ENCODE measurements at places on chromosomes 12 and 14.

- DNase-seq, result no peak
These were observed 75.1 kb upstream of the ST8SIA1 start for GRCh38 chr12:22409377-22410164.

- DNase-seq, result no peak
These were observed 38.6 kb downstream of the CCDC88C start for GRCh38 chr14:91378930-91379578.

DNA sequence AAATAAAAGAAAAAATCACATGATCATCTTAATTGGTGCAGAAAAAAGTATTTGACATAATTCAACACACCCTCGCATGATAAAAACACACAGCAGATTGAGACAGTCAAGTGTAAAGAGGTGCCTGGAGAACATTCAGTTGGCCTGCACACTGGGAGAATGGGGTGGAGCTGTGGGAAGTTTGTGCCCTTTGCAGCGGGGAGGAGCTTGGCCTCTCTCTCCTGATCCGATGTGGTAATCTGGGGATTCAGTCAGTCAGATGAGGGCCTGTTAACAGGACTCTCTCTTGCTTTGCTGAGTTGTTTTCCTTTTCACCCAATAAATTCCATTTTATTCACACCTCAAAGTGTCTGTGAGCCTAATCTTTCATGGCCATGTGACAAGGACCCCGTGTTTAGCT is 5.9 kb downstream of the SERPINA6 start:
- DNase-seq, result no peak

GRCh38 chr12:25970916-25971653 is 12.6 kb downstream of the RASSF8 start:
- DNase-seq, result no peak

GRCh38 chr12:90261283-90261682 is 552.6 kb upstream of the ATP2B1 start:
- no peak for DNase-seq

DNA sequence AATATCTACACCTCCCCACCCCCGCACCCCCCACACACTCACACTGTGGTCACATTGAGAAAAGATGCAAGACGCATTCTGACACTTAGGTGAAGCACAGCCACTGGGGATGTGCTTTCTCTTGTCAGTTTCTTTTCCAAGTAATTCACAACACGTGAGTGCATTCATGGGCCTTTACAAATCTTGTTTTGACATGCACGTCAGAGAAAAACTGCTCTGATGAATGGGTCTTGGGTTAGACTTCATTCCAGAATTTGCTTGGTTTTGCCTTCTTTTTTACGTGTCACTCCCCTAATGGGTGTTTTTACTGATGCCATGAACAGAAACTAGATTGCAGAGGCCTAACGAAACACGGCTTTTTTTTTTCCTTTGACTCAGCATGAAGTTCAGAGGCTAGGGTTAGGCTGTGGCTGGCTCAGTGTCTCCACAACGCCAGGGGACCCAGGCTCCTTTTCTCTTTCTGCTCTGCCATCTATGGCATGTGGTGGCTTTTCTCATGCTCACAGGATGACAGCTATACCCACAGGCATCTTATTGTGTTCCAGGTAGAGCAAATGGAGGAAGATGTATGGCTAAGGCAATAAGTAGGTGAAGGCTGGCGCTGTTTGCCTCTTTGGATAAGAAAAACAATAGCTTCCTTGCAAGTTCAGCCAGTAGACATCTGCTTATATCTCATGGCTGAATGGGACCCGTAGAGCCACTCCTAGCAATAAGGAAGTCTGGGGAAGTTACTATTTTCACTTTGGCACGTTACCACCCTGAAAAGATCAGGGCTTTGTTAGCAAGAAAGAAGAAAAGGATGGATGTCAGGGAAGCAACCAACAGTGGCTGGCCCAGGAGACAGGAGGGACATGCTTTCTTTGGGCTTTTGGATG is 253.3 kb downstream of the SLC15A4 start:
- no peak for DNase-seq

- DNase-seq, result no peak
These were observed 57.3 kb downstream of the MAX start for GRCh38 chr14:65045006-65045405.

- DNase-seq, result no peak
These were observed 155.4 kb downstream of the TMX1 start for GRCh38 chr14:51395361-51395849.

- no peak for DNase-seq
These were observed 43.6 kb downstream of the LIN7A start for GRCh38 chr12:80894179-80894578.

DNA sequence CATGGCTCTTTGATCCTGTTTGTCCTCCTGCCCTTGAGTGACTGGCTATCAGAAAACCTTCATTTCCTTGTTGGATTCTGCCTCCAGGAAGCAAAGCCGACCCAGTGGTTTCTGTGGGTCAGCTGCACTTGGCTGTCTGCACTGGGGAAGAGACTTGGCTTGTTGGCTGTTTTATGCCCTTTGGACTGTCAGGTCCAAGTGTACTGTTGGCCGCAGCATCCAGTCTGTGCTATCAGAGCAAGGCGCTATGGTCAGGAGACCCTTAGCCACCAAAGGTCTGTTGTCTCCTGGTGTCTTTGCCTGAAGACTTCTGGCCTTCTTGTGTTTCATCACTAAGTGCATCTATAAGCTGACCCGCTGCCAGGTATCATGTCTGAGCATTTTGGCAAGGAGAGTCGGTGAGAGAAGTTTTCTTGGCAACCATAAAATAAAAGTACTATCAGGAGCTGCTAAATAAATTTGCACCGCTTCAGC is 177.4 kb upstream of the HIF1A start:
- no peak for DNase-seq

DNA sequence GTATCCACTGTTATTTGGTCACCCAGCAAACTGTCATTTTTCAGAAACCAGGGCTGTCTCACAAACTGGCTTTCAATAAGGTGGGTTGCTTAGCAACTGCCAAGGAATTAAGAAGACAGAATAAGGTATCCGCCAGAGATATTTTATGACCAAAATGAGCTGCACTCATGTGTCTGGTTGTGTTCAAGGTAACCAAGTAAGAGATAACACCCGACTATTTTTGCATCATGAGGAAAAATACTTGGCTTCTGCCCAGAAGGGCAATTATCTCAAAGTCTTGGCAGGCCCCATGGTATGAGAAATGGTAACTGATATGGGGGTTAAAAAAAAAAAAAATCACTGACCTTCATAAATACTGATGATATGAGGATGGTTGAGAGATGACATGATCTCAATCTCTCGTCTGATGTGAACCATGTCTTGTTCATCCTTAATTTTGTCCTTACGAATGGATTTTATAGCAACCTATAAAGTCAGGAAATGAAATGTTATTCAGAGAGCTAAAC is 32.6 kb downstream of the NUAK1 start:
- no peak for DNase-seq

DNA sequence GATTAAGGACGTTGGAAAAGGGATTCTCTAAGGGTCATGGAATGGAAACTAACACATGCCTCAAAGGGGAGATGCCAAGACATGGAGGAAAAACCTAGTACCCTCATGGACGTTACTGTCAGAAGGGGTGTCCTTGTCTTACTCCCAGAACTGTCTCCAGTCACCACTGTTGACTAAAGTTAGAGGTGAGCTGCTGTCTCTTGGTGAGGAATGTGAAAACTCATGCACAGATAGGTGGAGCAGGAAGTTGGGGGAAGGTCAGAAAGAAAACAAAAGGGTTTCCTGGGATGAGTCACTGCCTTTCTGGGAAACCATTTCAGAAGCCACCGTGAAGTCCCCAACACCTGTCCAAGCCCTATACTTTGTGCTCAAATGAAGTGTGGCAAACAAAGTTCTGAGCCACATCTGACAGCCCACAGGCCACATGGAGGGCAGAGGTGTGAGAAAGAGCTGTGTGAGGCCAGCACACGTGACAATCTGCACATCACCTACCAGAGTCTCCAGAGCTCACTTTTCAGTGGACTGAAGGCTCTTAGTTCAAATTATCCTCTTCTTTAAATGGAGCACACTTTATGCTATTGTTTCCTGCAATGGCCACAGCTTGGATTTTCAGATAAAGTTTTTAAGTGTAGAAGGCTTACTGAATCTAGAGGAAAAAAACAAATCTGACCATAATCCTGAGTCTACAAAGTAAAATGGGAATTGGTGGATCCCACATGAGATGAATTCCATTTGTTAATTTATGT is 92.9 kb upstream of the EGLN3 start:
- DNase-seq, result no peak

DNA sequence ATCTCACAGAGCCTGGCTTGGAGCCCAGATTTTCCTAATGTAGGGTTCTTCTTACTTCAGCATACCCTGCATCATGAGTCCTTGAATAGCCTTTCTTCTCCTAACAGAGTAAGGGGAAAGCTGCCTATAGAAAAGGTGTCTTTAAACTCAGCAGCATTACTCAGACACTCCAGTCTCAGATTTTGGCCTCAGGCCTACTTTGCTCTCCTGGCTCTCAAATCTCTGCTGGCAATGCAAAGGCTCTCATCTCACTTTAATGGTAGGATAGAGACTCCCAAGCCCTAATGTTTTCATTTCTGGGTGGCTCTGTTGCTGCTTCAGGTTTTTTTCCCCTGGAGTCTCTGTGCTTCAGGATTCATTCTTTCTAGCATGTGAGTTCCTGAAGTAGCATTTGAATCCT is 9.1 kb upstream of the NKX2-8 start:
- DNase-seq, result no peak

DNA sequence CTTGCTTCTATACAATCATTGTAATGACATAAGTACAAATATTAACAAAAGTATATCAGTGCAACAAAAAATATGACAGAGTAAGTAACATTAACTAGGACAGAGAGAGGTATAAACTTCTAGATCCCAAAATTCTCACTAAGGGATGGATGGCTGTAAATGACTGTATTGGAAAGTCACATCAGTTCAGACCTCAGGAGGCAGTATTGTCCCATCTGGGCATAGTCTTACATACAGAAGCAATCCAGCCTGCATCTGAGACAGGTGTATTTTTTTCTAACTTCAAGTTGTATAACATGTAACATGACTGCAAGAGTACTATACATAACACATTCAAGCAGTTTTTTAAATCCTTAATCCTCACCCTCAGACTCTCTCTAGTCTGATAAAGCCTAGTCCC is 99.0 kb downstream of the GARIN6 start:
- DNase-seq, result no peak

DNA sequence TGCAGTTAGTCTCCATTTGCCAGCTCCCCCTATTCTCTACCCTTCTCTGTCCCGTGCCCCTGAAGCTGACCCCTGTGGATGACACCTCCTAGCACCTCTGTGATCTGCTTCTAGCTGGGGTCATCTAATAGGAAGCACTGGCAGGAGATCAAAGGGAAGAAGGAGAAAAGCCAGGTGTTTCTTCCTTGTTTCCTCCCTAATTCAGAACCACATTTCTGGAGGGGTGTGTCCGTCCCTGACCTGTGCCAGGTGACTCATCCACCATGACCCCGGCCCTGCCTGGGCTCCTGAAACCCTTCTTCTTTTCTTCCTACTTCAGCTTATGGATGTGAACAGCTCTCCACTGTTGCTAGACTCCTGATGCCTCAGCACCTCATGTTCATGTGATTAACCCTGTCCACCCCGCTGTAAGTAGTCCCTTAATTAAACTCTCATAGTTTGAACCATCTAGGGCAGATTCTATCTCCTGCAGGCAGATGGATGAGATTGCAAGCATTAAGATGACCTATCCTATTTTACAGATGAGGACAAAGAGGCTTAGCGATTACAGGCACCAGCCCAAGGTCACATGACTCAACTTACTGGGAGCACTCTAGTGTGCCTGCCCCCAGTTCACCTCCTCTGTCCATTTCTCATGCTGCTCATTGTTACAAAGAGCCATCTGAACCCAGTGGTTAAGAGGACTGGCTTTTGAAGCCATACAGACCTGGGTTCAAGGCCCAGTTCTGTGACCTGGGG is 770.5 kb downstream of the MED13L start:
- DNase-seq, result no peak

- no peak for DNase-seq
These were observed 23.3 kb downstream of the C14orf132 start for GRCh38 chr14:96062506-96062905.

DNA sequence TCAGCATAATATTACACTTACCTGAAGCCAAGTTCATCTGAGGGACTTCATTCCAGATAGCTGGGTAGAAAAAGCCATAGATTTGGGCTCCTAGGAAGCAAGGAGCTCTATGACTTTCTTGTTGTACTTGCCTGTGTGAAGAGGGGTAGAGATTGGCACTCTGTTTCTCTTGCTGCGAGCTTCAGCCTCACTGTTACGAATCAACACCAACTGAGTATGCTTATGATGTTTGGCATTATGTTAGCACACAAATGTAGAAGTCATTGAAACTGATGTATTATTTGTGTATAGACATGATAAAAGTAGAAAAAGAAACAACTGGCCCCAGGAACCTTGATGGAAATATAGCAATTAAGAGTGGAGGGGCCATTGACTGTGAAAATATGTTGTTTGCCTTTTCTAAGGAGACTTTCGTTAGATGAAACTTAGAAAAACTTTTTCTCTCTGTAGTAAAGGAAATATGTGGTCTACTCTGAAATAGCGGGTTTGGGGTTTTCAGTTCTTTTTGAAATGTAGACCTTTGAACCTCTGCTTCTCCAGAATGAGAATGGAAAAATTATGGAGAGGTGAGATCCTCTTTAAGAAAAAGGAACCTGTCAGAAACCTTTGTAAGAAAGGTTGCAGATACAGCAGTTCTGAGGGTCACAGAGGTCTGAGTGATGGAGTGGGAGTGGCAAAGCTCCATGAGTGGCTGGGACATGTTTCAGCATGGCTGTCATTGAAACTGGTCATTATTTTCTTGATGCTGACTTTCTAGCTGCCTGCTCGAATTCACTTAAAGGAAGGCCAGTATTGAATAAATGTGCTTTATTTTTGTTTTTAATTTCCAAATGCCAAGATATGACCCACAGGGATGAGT is 159.9 kb downstream of the GCH1 start:
- DNase-seq, result no peak

GRCh38 chr12:28699029-28699428 is 450.0 kb upstream of the FAR2 start:
- no peak for DNase-seq

GRCh38 chr14:24234095-24235005 is 1.6 kb downstream of the GMPR2 start:
- no peak for DNase-seq

DNA sequence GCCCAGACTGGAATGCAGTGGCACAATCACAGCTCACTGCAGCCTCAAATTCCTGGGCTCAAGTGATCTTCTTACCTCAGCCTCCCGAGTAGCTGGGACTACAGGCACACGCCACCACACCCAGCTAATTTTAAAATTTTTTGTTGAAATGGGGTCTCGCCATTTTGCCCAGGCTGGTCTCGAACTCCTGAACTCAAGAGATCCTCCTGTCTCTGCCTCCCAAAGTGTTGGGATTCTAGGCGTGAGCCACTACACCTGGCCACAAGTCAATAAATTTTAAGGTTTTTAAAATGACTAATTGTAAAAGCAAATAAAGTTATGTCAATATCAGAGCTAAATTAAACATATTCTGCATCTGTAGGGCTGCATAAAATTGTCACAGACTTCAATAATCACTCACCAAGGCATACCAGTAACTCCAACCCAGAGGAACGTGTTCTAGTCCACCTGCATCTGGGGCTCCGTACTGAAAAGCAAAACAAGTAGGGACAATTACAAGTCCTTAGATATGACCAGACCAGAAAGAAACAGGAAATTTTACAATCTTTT is 13.9 kb downstream of the GNS start:
- no peak for DNase-seq

GRCh38 chr14:53148671-53149070 is 4.5 kb downstream of the DDHD1 start:
- DNase-seq, result no peak

Data from CMK (cell line).